Activated CD4-positive, alpha-beta T cell treated with anti-CD3 and anti-CD28 coated beads, Interleukin-2, amount 50 U/mL, for 1 hour (primary cell): ENCODE measurements at places on chromosomes 6 and 20.

GRCh38 chr20:59984541-59984940, 26.3 kb downstream of the CDH26 start:
- DNase-seq, result no peak

DNA sequence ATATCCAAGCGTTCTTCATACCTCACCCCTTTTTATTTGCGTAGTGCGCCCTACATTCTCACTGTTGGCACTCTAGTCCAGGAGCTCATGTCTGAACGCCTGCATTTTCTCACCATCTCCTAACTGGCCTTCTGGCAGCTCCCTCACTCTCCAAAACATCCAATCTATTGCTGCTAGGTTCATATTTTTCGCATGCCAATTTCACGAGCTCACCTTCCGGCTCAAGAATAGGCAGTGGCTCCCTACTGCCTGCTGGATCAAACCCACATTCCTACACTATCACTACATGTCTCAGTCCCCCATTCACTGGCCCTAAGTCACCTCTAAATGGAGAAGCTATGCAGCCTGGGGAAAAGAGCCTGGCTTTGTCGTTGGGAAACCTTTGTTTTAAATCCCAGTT, 115.0 kb downstream of the IPCEF1 start:
- DNase-seq, result no peak

GRCh38 chr20:52494244-52494643, 302.7 kb upstream of the ZFP64 start:
- DNase-seq, result peak; percentile 30

GRCh38 chr20:52649727-52650126, 322.4 kb upstream of the TSHZ2 start:
- DNase-seq, result no peak

GRCh38 chr6:74491844-74492374, 713.9 kb downstream of the COL12A1 start:
- DNase-seq, result no peak

DNA sequence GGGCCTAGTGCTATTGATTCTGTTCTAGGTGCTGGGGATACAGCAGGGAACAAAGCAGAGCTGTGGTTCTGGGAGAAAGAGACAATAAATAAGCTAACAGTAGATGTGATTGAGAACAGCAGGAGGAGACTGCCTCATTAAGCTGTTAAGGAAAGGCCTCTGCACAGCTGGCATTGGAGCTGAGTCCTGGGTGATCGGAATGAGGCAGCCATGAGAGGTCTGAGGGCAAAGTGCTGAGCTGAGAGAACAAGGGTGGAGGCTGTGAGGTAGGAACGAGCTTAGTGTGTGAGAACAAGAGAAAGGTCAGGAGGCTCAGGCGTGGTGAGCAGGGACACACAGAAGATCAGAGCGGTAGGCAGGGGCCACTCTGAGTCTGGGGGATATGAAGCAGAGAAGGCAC, 18.3 kb downstream of the DDX27 start:
- no peak for DNase-seq

DNA sequence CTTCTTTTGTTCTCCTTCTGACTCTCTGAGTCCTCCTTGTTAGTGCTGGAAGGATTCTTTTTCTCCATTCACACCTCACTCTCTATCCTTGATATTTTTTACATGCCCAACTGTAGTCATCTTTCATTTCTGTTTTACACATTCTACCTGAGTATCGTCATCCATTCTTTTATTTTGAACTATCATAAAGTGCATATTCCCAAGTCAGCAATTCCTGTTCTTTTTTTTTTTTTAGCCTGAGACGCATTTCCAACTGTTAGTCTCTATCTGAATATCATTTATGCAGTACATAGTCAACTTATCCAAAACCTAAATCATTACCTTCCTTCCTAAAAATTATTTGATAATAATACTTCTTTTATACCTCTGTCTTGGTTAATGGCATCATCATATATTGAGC, 207.5 kb downstream of the NKAIN2 start:
- no peak for DNase-seq

- DNase-seq, result no peak
Measured at GRCh38 chr6:130794010-130794697, 33.1 kb upstream of the SMLR1 start.

GRCh38 chr20:56212091-56212490, 36.4 kb upstream of the MC3R start:
- no peak for DNase-seq

GRCh38 chr20:48406912-48407340, 420.9 kb downstream of the PREX1 start:
- DNase-seq, result no peak

DNA sequence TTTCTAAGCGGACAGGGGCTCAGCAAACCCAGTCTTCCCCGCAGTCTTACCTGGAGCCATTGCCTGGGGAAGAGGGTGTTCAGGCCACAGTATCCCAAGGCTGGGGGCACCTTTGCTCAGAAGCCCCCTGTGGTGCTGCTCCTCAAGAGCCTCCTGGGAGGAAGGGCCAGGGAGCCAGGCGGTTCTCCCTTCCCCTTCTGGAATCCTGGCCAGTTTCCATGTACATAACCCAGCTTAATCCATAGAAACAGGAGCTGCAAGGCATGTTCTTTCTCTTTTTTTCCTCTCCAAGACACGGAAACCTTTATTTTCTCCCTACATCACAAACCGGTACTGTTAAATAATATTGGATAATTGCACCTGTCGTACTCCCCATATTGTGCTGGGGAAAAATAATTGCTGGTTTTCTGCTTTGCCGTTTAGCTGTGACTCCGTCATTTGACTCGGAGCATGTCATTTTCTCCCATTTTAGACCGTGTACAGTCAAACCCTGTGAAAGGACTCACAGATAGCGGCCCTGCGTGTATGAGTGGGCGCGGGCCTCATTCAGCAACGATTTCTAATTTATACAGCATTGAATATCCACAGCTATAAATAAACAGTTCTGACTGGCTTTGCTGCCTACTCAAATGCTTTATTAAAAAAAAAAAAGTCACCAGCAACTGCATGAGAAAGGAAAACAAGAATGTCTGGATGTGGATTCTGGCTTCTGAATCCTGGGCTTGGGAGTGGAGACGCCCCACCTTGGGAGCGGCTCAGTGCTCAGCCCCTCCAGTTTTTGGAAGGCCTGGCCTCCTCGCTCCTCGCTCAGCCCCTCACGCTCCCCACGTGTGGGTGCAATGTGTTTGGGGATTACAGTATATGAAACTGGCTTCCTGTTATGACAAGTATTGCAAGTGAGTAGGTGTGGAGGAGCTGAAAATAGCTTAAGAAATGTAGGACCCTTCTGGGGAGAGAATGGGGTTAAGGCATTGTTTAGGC, 67.3 kb downstream of the ADTRP start:
- no peak for DNase-seq

- DNase-seq, result no peak
Measured at GRCh38 chr20:51625105-51625504, 82.6 kb upstream of the NFATC2 start.

- no peak for DNase-seq
Measured at GRCh38 chr6:49801525-49801924, 14.4 kb upstream of the PGK2 start.

- no peak for DNase-seq
Measured at GRCh38 chr20:14199111-14199510, 138.3 kb downstream of the FLRT3 start.

DNA sequence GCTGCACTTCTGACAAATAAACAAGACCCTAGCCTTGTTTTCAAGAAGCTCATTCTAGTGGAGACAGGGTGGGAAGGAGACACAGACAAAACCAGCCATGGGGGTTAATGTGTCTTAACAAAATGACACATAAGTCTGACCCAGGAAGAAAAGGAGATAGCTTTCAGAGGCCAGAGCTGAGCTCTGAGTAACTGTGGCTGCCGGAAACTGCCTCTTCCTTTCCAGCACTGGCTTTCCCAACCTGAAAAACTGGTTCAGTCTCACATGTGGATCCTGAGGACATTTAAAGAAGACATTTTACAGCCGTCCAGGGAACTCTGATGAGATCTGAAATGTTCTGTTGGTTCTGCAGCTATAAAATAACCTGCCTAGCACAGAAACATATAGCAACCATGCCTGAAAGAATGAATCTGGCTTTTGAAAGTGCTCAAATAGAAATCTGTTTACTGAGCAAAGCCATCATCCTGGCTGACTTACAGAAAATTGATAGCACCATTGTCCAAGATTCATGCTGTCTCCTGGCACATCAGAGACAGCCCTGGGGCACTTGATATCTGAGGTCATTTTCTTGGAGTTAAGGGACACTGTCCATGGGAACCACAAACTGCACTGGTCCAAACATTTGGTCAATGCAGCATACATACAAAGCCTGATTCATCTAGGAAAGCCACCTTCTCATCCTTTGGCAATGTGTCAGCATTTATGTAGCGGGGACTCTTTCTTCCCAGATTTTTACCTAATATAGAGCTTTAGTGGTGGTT, 83.2 kb upstream of the PAX1 start:
- DNase-seq, result no peak

DNA sequence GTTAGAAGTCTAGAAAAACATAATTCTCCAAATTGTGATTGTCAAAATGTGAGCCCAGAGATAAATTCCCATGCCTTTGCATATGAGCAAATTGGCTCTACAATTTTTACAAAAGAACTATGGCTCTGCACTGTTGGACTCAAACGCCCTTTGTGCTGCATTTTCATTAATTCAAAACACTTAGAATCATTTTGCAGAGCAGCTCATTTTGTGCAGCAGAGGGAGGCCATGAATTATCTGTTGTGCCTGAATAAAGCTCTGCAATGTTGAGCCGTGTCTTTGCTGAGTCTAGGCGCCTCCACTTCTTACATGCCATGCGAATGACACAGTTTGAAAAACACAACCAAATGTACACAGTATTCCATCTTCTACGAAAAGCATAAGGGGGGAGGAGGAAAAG, 230.2 kb downstream of the PRKN start:
- no peak for DNase-seq

DNA sequence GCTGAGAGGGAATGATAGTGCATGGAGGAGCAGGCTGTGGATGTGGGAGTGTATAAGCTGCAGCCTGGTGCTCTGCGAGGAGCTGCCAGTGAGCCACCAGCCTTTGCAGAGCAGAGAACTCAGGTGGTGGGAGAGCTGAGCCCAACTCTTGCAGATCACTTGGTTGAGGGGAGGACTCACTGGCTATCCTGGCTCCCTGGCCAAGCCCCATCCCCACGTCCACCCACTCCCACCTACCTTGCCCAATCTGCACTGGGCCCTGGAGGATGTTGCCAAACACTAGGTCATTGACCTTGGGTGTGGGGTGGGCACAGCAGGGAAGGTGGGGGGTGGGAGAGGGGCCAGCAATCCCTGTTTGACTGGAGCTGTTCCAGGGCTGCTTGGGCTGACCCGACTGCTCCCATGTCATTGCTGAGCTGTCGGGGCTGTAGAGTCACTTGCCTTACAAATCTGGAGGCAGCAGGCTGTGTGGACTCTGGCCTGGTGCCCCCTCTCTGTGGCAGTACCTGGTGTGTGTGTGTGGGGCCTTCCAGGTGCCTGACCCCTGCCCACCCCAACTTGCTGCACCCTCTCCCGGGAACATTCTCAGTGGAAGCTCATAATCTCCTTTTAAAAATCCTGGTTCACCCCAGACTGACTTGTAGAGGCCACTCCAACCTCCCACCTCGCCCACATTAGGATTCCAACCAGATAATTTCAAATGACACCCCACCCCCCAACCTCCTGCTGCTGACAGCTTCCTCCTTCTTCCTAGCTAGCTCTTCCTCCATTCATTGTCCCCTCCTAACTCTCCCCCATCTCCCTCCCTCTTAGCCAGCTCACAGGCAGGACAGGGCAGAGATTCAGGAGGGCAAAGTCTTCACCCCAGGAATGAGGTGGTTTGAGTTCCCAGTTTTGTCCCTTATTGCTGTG, 162.3 kb downstream of the MRPL14 start:
- DNase-seq, result no peak

- DNase-seq, result no peak
Measured at GRCh38 chr20:37313546-37314091, 24.2 kb downstream of the MANBAL start.

- no peak for DNase-seq
Measured at GRCh38 chr6:135673501-135674309, 176.2 kb upstream of the AHI1 start.

- DNase-seq, result no peak
Measured at GRCh38 chr20:826695-827323, 6.7 kb upstream of the FAM110A start.

- DNase-seq, result peak; percentile 77
Measured at GRCh38 chr6:33744001-33744848, 2.5 kb downstream of the IP6K3 start.

GRCh38 chr6:146381486-146381885, 162.1 kb upstream of the RAB32 start:
- no peak for DNase-seq

GRCh38 chr6:7207720-7208119, 100.0 kb downstream of the RREB1 start:
- DNase-seq, result no peak

GRCh38 chr6:161029195-161029809, 37.7 kb downstream of the MAP3K4 start:
- DNase-seq, result no peak

DNA sequence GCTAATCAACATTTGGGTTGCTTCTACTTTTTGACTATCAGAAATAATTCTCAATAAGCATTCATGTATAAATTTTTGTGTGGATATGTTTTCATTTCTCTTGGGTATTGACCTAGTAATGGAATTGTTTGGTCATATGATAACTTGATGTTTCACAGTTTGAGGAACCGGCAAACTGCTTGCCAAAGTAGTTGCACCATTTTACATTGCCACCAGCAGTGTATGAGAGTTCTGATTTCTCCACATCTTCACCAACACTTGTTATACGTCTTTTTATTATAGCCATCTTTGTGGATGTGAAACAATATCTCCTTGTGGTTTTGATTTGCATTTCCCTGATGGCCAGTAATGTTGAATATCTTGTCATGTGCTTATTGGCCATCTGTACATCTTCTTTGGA, 42.6 kb upstream of the TGM2 start:
- DNase-seq, result no peak

DNA sequence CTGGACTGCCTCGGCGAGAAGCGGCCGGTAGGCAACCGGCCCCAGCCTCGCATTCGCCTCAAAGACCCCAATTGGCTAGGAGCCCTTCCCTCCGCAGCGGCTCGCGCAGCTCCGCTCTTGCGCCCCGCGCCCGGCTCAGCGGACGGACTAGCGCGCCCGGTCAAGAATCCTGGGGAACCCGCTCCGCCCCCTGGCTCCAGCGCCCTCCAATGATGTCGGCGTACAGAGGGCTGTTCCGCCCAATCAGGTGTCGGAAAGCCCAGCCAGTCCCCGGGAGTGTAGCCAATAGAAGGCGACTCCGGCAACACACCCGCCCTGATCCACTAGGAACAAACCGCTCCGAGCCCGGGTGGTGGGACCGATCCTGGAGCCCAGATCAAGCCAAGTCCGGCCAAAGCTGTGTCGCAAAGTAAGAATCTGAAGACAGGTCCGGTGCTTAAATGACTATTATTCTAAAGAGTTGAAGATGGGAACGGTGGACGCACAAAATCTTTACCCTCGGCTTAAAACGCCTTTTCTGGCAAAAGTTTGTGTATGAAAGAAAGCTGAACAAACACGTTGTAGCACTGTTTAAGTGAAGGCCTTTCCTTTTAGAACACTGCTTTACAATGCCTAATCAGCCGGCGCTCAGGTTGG, 132.2 kb downstream of the OGFRL1 start:
- DNase-seq, result no peak

DNA sequence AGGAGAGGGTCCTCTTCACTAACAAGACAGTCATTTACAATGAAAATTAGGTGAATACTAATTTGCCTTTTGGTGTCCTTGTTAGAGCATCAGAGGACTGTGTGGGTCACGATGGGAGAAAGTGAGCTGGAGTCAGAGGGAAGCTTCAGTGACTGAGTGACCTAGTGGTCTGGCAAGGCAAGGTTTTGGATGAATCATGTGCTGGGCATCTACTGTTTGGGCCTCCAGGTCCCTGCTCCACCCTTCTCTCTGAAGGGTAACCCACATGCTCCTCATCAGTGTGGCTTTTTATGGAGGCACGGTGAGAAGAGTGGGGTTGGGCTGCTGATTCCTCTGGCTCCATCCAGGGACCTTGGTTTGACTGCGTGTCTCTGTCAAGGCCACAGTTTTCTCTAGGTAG, 60.5 kb upstream of the EXOC2 start:
- no peak for DNase-seq
